ENCODE measurements at places on chromosomes 4 and X.

DNA sequence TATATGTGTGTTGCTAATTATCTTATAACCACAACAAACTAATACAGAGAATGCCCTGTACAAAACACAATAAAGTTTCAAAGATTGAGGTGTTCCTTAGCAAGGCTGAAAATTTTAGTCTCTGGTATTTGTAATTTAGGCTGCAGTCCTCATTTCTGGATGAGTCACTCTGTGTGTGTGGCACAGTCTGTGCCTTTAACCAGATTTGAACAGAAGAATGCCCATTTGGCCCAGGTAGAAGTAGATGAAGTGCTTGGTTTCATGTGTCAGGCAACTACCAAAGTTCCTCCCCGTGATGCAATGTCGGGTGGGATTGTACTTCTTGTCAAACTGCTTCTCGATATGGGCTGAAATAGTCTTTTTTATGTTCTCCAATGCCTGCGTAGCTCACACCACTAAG is 91.6 kb upstream of the H2AZ1 start:
- DNase-seq = no peak

DNA sequence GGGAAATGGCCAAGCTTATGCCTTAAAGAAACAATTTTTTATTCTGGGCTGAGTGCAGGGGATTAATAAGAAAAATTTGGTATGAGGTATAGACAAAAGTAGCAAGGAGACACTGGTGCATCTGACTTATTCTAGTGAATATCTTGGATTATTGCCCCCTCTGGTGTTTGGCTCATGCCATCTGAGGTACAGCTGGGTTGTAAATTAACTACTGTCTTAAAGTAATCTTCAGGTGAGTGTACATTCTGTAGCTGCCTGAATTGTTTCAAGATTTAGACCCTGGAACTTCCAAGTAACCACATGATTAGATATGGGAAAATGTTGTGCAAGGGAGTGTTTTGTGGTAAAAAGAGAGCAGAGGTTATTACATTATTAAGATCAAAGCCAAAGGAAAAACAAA is 988.7 kb downstream of the FAM133A start:
- no peak for DNase-seq

DNA sequence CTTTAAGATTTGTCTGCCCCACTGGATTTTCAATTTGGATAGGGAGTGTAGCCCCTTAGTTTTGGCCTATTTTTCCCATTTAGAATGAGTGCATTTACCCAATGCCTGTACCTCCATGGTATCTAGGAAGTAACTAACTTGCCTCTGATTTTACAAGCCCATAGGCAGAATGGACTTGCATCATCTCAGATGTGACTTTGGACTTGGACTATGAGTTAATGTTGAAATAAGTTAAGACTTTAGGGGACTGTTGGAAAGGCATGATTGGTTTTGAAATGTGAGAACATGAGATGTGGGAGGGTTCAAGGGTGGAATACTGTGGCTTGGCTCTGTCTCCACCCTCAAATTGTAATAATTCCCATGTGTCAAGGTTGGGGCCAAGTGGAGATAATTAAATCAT is 2480.2 kb downstream of the PCDH7 start:
- DNase-seq = no peak

DNA sequence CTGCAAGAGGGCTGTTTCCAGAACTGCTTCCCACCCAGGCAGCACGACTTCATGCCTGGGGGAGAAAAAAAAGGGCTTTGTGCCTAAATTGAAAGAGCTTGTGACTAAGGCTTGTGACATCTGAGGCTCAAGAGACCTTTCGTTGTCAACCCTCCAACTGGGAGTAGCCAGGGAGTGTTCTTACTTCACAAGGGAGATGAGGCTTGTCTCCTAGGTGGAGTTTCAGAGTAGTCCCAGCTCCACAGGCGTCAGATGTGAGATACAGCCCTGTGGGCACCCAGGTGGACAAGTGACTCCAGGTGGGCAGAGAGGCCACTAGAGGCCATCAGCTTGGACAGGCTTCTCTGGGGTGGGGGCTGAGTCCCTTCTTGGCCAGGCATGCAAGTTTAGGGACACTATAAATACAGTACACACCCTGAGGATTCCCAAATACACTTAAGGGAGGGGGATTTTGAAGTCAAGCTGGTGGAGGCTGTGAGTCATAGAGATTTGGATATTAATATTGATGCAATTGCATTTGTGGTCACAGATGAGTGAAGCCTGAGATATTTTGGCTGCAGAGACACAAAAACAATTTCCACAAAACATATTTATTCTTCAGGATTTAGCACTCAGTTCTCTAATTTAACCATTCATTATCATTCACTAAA is 40.1 kb upstream of the SETD7 start:
- no peak for DNase-seq

- no peak for DNase-seq
Measured at GRCh38 chrX:154091678-154092077, 5.8 kb downstream of the MECP2 start.

GRCh38 chrX:68881911-68882310 is 53.1 kb downstream of the EFNB1 start:
- DNase-seq = no peak

DNA sequence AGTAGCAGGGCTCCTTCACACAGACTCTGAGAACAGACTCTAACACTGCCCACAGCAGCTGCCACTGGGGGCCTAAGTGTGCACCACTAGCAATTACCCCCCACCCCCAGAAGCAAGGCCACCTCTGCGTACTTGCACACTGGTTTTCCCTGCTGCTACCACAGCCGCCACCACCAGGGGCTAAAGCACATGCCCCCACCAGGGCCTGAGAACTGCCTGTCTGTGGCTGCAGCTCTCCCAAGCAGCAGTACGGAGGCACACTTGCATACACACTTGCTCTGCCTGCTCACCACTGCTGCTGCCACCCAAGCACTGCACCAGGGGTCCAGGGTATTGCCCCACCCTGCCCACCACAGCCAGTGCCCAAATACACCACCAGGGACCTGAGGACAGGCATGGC is 59.6 kb downstream of the SCML2 start:
- no peak for DNase-seq

Data from NCI-H1417 (cell line).